PC-9 (cell line): ENCODE measurements at places on chromosomes 6 and 20. TPM values are rescaled to one million over a fixed set of nuclear protein-coding genes. Genes with fewer than 3 reads are reported as not detected.

- DNase-seq = no peak
Observed at GRCh38 chr6:145525038-145525437, 210.3 kb downstream of the EPM2A start.

GRCh38 chr6:3041606-3042005 is 26.7 kb upstream of the RIPK1 start:
- no peak for DNase-seq

Gene NTSR1
- total RNA-seq = 0.98 and 1.3 TPM in 2 replicates

Gene KCNS1
- 0.15 TPM in 1 of 2 replicates, not detected in the other for total RNA-seq

DNA sequence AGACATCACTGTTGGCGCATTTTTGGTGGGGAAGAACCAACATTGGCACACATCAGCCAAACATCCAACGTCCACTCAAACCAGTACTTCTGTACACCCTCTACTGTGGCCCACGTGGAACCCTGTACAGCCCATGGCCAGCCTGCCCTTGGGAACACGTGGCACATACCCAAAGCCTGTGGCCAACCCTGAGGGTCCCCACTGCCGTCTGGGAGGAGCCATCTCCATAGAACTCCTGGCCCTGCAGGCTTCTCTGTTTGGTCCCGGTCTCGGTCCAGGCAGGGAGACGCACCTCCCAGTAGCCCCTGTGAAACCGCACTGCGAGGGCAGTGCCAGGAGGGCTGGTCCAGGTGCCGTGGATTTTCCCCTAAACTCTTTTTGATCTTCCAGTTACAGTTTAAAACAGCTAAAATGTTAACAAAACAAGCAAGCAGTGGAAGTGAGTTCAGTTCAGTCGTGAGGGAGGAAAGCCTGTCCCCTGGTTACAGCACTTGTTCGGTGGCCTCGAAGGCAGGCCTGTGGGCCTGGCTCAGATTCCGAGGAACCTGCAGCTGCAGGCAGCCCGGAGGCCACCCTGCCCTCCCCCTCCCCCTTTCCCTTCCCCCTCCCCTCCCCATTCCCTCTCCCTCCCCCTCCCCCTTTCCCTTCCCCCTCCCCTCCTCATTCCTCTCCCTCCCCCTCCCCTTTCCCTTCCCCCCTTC is 233.7 kb downstream of the DLL1 start:
- no peak for DNase-seq

Gene SNX21
- total RNA-seq = 9.8 and 13.3 TPM in 2 replicates

GRCh38 chr20:23636182-23636907 is 1.4 kb downstream of the CST3 start:
- DNase-seq = no peak

DNA sequence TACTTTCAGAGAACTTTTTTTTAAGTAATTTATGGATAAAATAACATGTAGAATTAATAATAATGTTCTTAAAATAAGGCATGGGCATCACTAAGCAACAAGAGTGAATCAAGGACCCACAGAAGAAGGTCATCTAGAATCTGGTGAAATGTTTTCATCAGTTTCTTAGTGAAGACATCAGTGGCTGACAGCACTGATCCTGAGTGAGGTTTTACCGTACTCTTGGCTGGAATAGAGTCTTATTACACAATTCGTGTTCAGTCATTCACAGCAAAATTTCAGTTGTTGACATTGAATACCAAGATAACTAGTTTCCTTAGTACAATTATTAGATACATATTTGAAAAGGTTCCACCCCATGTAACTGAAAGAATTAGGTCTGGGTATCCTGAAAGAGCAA is 140.4 kb downstream of the C6orf58 start:
- DNase-seq = no peak

DNA sequence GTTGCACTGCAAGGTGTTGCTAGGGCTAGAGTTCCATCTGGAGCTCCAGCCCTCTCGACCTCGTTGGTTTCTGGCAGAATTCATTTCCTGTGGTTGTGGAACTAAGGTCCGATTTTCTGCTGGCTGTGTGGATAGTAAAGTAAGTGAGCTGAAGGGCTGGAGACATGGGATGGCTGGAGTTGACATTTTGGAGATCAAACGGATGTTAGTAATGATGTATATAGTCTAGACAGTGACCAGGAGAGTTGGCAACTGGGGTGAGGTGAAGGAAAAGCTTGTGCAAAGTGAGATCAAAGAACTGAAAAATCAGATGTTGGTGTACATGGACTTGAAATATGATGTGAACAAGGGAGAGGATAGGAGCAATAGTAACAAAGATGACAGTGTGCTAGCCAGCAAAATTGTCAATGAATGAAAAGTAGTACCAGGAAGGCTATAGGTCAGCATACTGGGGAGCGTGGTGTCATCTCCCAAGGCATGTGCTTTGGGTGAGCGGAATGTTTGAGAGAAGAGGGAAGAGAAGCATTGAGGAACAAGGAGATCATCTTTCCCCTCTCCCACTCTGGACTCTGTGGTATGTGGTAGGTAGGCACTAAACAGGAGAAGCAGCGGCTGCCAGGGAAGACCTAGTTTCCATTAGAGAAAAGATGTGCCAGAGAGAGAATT is 7.8 kb downstream of the QRSL1 start:
- no peak for DNase-seq

DNA sequence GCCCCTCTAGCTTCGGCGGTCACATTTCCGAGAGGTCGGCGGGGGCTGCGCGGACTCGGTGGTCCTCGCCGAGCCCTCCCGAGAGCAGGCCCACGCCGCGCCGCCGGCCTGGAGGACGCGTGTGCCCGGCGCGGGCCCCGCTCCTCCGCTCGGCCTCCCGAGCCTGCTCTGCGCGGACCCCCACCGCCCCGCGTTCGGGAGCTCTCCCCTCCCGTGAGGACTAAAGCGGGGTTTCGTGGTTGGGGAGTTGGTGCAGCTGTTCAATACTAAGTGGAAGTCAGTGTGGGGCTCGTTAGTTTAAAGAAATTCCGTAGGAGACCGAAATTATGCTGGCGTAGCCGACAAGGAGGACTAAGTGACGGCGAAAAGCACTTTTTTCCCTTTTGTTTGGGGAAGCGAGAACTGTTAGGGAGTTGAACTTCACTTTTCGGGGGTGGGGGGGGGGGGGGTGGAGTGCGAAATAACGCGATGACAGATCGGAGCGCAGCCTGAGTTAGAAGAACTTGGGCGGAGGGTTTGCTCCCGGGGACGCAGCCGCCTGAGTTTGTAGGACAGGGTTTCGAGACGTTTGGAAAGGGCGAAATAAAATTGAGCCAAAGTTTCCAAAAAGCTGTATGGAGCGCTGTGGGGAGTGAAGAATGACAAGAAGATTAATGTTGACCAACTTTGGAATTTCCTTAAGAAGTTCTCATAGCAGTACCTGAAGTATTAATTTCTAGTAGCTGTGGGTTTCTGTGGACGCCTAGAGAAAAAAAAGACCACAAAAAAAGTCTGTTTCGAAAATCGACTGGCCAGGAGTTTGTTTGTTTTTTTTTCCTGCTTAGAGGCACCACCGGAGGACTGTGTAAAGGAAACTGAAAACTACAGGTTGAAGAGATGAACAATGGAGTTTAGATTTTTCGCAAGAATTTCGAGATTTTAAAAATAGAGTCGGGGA is 1.4 kb downstream of the QKI start:
- no peak for DNase-seq

Gene PRPF6
- total RNA-seq = 103 and 111 TPM in 2 replicates

DNA sequence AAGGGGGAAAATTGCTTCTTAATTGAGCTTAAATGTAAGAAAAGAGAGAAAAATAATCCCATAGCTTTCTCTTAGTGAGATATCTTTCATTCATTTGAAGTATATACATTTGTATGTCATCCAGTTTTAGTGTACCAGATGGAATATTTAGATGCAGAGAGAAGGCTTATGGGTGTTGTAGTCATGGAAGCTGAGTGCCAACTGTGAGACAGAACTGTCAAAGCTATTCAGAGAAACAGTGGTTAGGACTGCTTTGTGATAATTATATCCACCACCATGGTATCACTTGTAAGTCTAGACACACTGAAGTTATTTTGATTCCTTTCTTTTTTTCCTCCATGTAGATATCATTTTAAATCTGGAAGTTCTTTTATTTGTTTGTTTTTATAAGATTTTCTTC is 524.3 kb upstream of the EPHA7 start:
- no peak for DNase-seq

DNA sequence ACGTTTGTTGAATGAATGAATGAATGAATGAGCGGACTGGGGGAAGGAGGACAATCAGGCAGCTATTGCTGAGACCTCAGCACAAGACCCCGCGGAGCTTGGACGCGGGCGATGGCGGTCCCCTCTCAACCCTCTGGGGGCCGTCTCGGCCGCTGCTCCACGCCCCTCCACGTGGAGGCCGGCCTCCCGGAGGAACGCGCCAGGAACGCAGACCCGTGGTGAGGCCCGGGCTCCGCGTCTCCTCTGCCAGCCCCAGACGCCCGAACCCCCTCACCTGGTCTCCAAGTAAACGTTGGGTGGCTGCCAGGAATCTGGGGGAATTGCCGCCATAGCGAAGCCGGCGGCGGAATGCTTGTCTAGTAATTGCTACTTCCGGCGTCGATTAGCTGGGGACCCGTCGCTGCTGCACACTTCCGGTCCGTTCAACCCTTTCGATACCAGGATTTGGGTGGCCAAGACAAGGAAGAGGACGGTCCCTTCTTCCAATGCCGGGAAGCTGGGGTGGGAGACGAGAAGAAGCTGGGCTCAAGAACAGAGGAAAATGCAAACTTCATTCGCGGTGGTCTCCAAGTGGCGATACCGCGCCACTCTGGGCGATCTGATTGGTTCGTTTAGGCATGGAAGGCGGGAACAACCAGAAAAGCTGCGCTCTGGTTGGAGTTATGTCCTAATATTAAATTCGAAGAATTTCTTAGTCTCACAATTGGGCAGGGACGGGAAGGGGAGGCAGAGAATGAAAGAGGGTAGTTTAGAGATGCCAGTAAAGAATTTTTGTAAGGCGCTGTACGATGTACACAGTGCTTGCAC is at the start of gene PPIL1:
TSS of gene PPIL1 (minus strand) at position 361 of the 807 bp plus-strand sequence. CDS start at position 330, 31 bp downstream.
- peak; percentile 81 for DNase-seq

Gene ANKEF1
- total RNA-seq = 9.5 and 11.1 TPM in 2 replicates

DNA sequence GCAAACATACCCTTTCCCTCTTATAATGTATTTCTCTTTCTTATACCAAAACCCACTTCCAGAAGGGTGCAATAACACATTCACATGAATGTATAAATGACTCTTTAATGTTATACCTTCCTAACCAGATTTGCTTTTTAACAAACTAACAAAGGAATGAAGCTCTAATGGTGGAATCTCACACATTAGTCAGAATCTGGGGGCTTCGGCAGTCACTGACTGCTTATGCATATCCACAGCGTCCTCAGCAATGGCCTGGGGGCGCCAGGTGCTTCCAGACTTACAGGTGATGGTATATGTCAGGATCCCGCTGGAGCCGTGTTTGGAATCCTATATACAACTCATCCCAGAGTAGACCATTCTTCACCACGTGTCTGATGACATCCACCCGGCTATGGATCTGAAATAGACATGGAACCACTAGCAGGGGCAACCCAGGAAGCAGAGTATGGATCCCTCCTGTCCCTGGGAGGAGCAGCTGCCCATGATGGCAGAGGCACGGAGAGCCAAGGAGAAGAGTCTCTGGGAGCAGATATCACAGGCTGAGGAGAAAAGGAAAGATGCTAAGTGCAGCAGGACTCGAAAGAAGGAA is 150.8 kb upstream of the RIPOR2 start:
- DNase-seq = no peak

- no peak for DNase-seq
Observed at GRCh38 chr6:163707387-163708355, 293.2 kb downstream of the QKI start.

Gene ERVFRD-1
- not detected in 2 replicates for total RNA-seq

Gene MEI4
- not detected in 2 replicates for total RNA-seq

Gene SAMD10
- total RNA-seq = 14.4 and 18.7 TPM in 2 replicates

Gene EPPIN
- not detected in 2 replicates for total RNA-seq

DNA sequence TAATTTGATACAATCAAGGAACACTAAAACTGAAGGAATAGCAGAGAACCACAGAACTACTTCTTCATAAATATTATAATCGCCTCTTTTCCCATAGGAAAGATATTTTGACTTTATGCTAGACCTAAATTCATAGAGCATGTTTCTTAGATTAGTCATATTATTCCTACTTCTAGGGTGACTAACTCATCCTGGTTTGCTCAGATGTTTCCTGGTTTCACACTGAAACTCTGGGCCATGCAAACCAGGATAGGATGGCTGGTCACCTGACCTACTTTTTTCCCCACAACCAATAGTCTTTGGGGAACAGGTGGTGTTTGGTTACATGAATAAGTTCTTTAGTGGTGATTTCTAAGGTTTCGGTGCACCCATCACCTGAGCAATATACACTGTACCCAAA is 42.8 kb downstream of the MMS22L start:
- peak; percentile 35 for DNase-seq

Gene PRRT1
- 12.6 and 15.9 TPM in 2 replicates for total RNA-seq

Gene COL20A1
- total RNA-seq = 0.15 TPM in 1 of 2 replicates, not detected in the other

Gene CCND3
- 70.5 and 75.1 TPM in 2 replicates for total RNA-seq

DNA sequence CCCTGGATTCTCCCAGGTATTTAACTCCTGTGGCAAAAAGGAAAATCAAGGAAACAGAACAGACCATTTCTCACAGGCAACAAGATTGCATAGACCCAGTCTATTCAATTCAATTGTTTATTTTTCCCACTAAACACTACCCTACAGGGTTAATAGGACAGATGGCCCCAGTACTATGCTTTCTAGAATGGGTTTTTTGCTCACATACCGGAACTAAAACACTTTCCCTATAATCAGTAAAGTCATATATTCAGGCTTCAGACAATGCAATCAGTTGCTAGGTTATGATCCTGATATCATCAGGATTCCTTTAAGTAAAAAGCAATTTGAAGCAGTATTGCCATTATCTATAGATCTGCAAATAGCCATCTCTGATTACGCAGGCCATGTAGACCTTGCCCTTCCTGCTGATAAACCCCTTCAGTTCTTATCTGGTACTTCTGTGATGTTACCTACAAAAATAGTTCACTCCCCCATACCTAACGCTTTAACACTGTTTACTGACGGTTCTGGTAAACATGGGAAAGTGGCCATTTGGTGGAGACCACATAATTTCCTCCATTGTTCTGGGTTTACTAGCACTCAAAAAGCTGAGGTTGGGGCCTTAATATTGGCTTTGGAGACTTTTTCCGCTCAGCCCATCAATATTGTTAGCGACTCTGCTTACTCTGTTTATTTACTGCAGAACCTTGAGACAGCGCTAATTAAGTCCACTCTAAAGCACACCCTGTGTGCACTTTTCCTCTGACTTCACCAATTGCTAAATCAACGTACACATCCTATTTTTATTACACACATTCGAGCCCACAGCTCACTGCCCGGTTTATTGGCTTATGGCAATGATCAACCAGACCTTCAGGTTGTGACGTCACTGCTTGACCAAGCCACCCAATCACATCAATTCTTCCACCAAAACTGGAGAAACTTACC is 666.0 kb downstream of the PHF3 start:
- DNase-seq = no peak
